Astrocyte of the spinal cord (primary cell): ENCODE measurements at places on chromosomes 4 and X.
A peak's percentile ranks its signal among the peaks of the same experiment; 100 is the strongest.

DNA sequence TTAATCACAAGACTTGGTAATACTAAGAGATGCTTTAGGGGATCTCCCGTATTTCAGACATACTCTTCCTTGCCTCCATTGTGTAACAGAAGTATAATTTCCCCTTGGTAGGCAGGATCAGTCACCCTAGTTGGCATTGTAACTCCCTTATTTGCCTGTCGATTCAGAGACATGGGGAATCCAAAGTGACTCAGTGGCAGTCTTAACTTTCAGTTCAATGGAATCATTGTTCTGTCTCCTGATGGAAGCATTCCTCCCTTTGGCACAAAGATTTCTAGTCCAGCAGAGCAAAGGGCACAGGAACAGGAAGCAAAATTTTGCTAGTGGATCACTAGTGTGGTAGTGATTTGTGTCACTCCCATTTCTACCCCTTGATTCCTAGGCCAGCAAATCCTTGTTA lies 80.4 kb downstream of the DCUN1D4 start:
- no peak for DNase-seq

GRCh38 chr4:52606726-52607125 lies 52.4 kb downstream of the USP46 start:
- DNase-seq = peak; percentile 16

DNA sequence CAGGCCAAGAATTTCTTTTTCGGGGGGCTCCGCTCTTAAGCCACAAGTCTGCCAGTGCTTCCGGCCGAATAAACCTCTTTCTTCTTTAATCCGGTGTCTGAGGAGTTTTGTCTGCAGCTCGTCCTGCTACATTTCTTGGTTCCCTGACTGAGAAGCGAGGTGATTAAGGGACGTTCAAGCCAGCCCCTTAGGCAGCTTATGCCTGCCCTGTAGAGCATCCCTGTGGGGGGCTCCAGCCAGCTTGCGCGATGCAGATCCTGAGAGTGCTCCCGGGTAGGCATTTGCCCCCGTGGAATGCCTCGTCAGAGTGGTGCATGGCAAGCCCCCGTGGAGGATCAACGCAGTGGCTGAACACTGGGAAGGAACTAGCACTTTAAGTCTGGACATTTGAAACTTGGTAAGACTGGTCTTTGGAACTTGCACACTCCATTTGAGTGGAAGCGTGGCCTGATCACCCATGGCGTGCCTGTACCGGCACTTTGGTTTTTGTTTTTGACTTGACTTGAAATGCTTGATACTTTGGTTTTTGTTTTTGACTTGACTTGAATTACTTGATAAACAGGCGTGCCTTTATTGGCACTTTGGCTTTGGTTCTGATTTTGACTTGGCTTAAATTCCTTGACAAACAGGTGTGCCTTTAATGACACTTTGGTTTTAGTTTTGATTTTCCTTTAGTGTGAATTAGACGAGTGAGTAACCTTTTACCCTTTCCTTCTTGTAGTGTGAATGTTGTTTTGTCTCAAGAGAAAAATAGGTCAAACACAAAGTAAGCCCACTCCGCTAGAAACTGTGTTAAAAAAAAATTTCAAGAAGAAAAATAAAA lies 6.1 kb downstream of the ACOX3 start:
- no peak for DNase-seq

- DNase-seq = no peak
These were observed 59.6 kb upstream of the TAB3 start for GRCh38 chrX:30948626-30949025.

- DNase-seq = no peak
These were observed 162.7 kb upstream of the KIT start for GRCh38 chr4:54495091-54495490.

- peak; percentile 35 for DNase-seq
These were observed 13.1 kb upstream of the DRP2 start for GRCh38 chrX:101206471-101206870.

GRCh38 chr4:11650801-11651596 lies 222.3 kb upstream of the HS3ST1 start:
- DNase-seq = peak; percentile 17

GRCh38 chr4:7539659-7540058 lies 104.9 kb upstream of the PSAPL1 start:
- DNase-seq = no peak

GRCh38 chr4:168993714-168994510 lies 16.1 kb downstream of the CBR4 start:
- DNase-seq = peak; percentile 18

GRCh38 chrX:108399418-108400165 lies 38.6 kb downstream of the COL4A6 start:
- no peak for DNase-seq

DNA sequence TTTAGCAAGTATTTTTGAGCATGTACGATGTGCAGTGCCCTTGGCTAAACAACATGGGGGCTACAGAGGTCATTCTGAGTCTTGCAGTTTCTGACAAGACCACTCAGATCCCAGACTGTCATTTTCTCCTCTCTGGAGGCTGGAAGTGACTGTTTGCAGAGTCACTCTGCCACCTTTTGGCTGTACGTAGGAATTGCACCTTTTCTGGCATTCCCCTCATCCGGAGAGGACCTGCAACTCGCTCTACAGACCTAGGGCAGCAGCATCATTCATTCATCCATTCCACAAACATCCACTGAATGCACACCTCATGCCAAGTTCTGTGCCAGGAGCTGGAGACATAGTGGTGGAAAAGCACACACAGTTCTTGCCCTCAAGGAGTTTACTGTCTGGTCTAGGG lies 160.4 kb upstream of the GPR101 start:
- DNase-seq = peak; percentile 27

GRCh38 chr4:184437565-184438265 lies 36.6 kb downstream of the IRF2 start:
- DNase-seq = peak; percentile 14

- no peak for DNase-seq
These were observed 8.6 kb upstream of the CPLX1 start for GRCh38 chr4:834368-835147.

GRCh38 chrX:125378205-125378604 lies 58.5 kb downstream of the TEX13C start:
- no peak for DNase-seq

DNA sequence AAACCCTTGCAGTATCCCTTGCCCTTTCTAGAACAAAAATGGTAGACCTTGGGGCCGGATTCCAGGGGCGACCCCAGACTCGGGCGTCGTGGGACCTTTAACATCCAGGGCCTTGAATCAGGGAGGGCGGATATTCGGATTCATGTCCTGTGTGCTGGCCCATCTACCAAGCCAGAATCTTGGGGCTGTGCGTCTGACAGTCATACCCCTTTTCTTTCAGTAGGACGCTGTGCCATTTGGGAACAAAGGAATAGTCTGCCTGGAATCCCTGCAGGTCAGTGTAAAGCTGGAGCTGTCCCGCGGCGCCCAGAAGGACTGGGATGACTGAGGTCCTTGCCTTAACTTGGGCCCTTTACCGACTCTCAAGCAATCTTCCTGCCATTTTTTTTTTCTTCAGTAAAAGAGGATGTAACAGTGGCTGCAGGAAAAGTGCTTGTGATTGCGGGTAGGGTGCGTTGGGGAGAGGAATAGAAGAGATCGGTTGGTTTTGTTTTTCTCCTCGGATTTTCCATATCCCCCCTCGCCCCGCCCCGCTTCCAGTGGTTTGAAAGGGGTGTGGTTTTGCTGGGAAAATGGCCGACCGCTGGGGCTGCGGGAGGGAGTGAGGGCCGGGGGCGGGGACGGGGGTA lies 518 bp downstream of the ARMCX1 start:
- DNase-seq = peak; percentile 41

GRCh38 chrX:119646515-119646914 lies 40.3 kb upstream of the NKRF start:
- DNase-seq = no peak

DNA sequence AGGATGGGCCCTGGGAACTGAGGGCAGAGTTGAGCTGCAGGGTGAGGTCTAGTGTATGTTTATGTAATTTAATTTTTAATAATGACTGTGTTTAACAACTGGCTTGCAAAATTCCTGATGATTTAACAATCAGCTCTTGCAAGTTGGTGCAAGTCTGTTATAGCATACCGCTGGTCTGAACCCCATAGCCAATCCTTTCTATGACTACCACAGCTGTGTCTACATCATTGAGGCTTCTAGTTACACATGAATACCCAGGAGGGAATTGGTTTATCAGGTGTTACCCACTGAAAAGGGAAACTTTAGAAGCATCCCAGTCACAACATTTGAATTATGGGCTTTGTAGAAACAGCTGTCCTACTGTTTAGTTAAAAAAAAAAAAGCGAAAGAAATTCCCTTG lies 38.3 kb downstream of the SUPT20HL1 start:
- no peak for DNase-seq

- no peak for DNase-seq
These were observed 348.1 kb downstream of the RAPGEF2 start for GRCh38 chr4:159451006-159451405.

DNA sequence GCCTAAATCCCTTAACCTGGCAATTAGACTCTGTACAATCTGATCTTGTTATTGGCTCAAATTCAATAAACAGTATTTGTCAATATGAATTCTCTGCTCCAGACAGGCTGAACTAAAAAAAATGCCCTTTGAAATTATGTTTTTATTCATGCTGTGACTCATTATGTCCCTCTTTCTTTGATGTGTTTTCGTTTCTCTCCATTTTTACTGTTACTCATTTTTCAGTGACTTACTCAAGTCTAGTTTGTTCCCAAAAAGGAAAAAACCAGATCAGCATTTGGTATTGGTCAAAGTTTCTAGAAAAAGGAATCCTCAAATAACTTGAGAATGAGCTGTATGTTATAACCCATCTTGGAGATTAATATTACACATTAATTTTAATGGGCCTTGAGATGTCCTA lies 40.4 kb downstream of the UNC5C start:
- DNase-seq = peak; percentile 74

GRCh38 chrX:128020701-128021100 lies 31.5 kb downstream of the ACTRT1 start:
- DNase-seq = peak; percentile 64

- DNase-seq = no peak
These were observed 61.7 kb downstream of the MAML3 start for GRCh38 chr4:140092094-140092851.

- peak; percentile 3 for DNase-seq
These were observed 1415.6 kb upstream of the PCDH7 start for GRCh38 chr4:29304595-29304994.

DNA sequence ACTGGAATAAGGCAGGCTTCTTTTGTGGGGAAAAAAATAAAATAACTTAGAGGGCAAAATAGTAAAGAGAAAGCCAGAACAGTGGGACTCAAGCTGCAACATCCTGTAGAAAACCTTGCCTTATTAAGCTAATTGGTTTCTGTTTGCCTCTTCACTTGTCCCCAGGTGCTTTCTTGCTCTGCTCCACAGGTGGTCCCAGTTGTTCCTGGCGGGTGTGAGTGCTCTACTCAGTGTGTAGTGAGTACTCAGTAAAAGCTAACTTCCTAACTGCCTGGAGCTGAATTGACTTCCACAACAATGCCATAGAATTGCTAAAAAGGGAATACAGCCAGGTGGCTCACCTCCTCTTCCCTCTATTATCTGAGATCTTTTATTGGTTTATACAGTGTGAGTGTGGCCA lies 930.2 kb downstream of the C4orf33 start:
- DNase-seq = no peak

DNA sequence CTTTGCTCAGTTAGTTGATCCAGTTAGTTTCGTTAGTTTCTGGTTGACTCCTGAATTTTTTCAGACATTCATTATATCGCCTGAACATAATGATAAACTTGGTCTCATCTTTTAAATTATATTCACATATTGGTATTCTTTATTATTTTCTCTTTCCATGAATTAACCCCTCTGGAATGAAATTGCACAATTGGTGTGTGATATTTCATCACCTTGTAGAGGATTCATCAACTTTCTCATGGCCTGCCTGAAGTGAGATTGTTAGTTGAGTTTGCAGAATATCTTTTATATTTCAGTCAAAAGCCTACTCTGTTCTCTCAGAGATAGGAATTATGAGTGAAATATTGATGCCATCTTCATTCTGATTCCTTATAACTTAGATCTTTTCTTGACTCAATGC lies 1160.6 kb upstream of the AGA start:
- DNase-seq = no peak

DNA sequence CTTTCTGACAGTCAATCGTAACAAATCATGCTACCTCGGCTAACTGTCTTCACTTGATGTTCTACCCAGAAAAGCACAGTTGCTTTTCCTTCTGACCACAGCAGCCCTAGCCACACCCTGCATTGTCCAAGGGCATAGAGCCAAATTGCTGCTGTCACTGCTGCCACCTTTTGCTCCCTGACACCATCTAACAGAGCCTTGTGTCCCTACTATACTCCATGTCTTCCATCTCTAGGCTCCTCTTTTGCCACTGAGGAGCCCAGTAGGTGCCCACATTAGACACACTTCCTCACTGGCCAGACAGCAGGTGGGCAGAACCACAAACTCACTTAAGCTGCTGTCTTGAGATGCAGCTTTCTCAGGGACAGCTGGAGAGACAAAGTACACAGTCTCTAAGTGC lies 91.4 kb downstream of the ANXA3 start:
- DNase-seq = no peak

GRCh38 chr4:89765966-89766365 lies 71.0 kb downstream of the SNCA start:
- DNase-seq = peak; percentile 77

- no peak for DNase-seq
These were observed 166.9 kb upstream of the GK2 start for GRCh38 chr4:79574741-79575451.

GRCh38 chr4:1240721-1241465 lies 8.0 kb downstream of the CTBP1 start:
- no peak for DNase-seq

DNA sequence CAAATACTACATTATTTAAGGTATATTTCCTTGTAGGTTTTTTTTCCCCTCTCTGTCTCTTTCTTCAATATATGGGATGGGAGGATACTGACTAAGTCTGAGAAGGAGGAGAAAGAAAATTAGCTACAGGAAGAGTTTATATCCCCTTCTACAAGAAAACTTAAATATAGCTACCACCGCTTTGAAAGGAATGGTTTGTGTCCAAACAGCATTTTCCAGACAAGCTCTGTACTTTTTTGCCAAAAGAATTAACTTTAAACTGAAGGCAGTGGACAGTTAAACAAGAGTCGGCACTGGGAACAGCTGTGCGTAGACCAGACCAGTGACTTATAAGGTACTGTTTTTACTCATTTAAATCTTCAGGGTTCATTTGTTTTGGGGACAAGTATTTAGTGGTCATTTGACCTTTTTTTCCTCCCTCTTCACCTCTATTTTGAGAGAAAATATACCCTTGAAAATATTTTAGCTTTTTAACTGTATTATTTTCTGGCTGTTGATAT lies 303.7 kb downstream of the ARHGAP24 start:
- DNase-seq = peak; percentile 70
